ENCODE measurements at places on chromosomes 4 and X. TPM values are rescaled to one million over a fixed set of nuclear protein-coding genes. Genes with fewer than 3 reads are reported as not detected.
A peak's percentile ranks its signal among the peaks of the same experiment; 100 is the strongest.

The UGT2B10 gene
- not detected for total RNA-seq

The DNAJB14 gene
- total RNA-seq: 42.5 TPM

DNA sequence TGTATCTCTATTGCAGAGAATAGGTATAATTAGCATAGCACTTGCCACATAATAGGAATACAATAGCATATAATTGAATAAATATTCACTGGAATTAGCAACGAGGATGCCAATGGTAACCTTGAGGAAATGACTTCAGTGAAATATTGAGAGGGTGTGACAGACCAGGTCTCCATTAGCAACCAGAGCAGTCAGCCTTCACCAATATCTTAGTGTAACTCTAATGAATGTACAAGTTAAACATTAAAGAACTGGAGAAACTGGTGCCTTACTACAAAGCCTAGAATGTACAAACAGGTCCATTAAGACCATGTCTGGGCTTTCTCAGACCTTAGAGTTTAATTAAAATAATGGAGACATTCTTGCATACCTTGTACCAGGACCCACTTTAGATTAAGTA is 143.0 kb downstream of the MAGEB17 start:
- peak; percentile 24 for DNase-seq
- H3K27me3 ChIP-seq: peaks cover 52% of the 10 kb centered on the region
- no peaks in the 10 kb centered on the region for H3K4me1 ChIP-seq
- H3K27ac ChIP-seq: no peak overlapping the region
- no peaks in the 10 kb centered on the region for H3K36me3 ChIP-seq

The DKK2 gene
- total RNA-seq: 6.4 TPM

GRCh38 chrX:139739138-139739537 is 31.2 kb upstream of the MCF2 start:
- peaks cover 6% of the 10 kb centered on the region for H3K27me3 ChIP-seq
- no peaks in the 10 kb centered on the region for H3K4me1 ChIP-seq
- DNase-seq: no peak
- no peak overlapping the region for H3K27ac ChIP-seq
- H3K4me3 ChIP-seq: no peak overlapping the region

The GUCY1A1 gene
- total RNA-seq: 115 TPM

All from lung (tissue), 17 donors.